ENCODE measurements at places on chromosomes 11 and 22.

- peak; percentile 55 for DNase-seq
These were observed 38.4 kb upstream of the CLMP start for GRCh38 chr11:123233280-123233974.

DNA sequence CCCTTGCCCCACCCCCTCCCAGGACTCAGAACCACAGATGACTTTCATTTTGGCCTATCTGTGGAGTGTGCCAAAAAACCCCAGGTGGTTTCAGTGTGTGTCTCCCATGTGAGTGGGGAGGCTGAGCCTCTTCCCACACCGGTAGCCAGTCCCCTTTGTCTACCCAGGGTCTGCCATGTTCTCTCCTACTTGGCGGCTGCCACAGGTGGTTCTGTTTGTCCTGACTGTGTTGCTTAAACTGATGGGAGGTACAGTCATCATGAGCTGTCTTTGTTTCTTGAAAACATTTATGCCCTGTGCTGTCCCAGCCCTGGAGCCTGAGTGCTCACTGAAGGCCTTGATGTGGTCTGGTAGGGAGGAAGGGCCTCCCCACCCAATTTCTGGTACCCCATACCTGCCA lies 39.7 kb upstream of the SUSD2 start:
- DNase-seq: peak; percentile 21

DNA sequence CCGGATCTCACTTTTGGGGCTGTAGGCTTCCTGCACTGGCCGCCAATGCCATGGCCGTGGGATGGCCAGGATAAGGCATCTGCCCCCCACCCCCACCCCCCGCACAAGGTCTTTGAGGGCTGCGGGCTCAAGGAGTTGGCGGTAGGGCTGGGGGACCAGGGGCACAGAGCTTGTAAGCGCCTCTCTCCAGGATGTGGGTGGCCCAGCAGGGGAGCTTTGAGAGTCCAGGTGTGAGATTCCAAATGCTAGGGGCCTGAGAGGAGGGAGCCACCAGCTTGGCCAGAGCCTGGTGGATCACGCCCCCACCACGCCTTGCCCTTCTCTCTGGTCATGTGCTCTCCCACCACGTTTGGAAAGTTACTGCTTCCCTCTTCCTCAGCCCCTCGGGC lies 5.0 kb downstream of the CD81 start:
- DNase-seq: no peak

DNA sequence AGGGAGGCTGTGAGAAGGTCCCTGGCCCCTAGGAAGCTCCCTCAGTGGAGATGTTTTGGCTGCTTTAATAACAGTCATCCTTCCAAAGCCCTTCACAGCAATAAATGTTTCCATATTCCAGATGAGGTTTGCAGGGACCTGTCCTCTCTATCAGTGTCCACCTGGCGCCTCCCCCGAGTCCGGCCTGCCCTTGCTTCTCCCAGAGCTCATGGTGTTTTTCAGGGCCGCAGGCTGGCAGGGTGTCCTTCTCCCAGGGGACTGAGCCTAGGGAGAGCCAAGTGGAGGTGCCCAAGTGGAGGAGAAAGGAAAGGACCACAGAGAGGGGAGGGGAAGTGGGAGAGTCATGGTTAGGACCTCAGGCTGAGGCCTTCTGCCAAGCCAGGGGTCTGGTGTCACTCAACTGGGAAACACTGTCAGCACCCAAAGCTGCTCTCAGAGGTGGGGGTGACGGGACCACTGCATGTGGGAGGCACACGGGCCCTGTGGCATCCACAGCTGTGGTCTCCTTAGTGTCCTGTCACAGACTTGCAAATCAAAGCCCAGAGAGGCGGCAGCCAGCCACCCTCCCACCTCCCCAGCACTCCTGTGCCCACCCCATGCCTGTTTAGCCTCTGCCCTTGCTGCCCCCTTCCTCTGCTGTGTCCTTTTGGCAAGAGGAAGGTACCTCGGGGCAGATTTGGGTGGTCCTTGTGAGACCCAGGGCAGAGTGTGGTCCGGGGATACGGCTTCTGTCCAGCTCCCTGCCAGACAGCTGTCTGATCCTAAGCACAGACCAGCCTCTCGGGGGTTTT lies 6.4 kb downstream of the DERL3 start:
- no peak for DNase-seq

DNA sequence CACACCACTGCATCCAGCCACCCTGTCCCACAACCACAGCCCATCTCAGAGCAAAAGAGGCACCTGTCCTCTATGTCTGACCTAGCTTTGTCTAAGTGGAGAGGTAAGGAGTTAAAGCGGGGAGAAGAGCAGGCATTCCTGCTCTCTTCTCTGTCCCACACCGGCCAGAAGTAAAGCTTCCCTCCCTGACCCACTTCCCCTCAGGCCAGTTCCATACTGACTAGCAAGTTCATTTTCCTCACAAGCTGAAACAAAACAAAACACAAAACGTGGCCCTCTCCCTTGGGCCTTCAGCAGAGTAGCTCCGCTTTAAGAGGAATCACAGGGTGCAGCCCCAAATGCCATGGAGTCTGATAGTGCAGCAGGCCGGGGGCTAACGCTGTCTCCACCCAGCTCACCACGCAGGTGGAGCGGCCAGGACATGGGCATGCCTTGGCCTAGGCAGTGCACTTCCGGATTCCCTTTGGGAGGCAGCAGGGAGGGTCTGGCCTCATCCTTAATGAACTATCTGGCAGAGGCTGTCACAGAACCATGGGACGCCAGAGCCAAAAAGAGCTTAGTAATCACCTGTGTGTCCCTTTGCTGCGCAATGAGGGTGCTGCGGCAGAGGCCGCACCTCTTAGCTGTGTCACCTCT lies 34.0 kb downstream of the FLI1 start:
- no peak for DNase-seq

- DNase-seq: no peak
These were observed 71.2 kb upstream of the ASPHD2 start for GRCh38 chr22:26357813-26358212.

GRCh38 chr11:103529181-103529684 lies 420.0 kb downstream of the DYNC2H1 start:
- no peak for DNase-seq

Data from activated CD4-positive, alpha-beta T cell treated with anti-CD3 and anti-CD28 coated beads, Interleukin-10, Interleukin-2, amounts not matched to agents 100 ng/mL and 50 ng/mL, durations not matched to agents 16 hours and 8 hours (primary cell).